ENCODE measurements at places on chromosomes 3 and 15. TPM values are rescaled to one million over a fixed set of nuclear protein-coding genes. Genes with fewer than 3 reads are reported as not detected.

CX3CR1 gene
- 28.8 TPM for total RNA-seq

CDCP1 gene
- total RNA-seq = 0.23 TPM

LRTM1 gene
- not detected for total RNA-seq

ATP6V1A gene
- total RNA-seq = 284 TPM

KLHL40 gene
- 0.23 TPM for total RNA-seq

P2RY14 gene
- total RNA-seq = 1.4 TPM

GNAT1 gene
- total RNA-seq = not detected

SLC9A9 gene
- 13.4 TPM for total RNA-seq

Data from diencephalon (tissue), 1 donor.